Kidney (tissue), 22 donors: ENCODE measurements at places on chromosomes 16 and 17.
A peak's percentile ranks its signal among the peaks of the same experiment; 100 is the strongest.

- DNase-seq: peak; percentile 75
Observed at GRCh38 chr16:84924331-84925091, 86.8 kb downstream of the ZDHHC7 start.

DNA sequence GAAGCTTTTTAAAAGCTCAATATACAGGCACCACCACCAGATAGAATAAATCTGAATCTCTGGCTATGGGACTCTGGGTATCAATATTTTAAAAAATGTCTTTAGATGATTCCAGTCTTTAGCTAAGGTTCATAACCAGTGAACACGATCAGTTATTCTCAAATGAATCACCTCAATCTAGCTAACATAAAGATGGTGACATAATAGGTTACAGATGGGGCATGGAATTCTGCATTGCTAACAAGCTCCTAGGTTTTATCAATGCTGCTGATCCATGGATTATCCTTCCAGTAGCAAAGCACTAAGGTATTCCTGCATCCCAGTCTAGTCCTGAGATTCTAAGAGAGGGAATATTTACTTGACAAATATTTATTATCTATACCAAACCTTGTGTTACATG lies 415.5 kb upstream of the CDH11 start:
- no peak for DNase-seq

DNA sequence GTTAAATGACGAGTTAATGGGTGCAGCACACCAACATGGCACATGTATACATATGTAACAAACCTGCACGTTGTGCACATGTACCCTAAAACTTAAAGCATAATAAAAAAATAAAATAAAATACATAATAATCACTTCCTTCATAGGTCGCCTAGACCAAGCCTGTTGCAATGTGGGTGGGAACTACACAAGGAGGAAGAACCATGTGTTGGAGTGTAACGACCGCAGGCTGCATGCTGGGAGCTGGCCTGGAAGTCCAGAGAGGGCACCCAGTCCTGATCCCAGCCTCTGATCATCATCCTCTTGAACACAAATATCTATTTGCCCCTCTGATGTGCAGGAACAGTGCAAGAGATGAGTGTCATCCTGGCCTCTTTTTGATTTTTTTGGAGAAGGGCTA lies 224.7 kb upstream of the ASIC2 start:
- no peak for DNase-seq

DNA sequence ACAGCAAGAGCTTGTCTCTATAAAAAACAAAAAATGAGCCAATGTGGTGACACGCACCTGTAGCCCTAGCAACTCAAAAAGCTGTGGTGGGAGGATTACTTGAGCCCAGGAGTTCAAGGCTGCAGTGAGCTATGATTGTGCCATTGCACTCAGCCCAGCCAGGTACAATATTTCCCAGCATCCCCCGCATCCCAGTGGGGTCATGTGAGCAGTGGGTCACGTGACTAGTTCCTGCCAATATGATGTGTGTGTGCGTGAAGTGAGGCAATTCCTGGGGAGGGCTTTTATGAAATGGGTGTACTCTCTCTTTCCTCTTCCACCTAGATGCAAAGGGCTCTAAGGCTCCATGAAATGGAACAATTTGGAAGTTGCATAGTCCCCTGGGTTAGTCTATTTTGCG lies 81.3 kb downstream of the GSG1L start:
- DNase-seq: no peak
